AG20443 (cell line): ENCODE measurements at places on chromosomes 2 and 18.
A peak's percentile ranks its signal among the peaks of the same experiment; 100 is the strongest.

- no peak for DNase-seq
Observed at GRCh38 chr2:136530146-136530545, 235.2 kb upstream of the THSD7B start.

DNA sequence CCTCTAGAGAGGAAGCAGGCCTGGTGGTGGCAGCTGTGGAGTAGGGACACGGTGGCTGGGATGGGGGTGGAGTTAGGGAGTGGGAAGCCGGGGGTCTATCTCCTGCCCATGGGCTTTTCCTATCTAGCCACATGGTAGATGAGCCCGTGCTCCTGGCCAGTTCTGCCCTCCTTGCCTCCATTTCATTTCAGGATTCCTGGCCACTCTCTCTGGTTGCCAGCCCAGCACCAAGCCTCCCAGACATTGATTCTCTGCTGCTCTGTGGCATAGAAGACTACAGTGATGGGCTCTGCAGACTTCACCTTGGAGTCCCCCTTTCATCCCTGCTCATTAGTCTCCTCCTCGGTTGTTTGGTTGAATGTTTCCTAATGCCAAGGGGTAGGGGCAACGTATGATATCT lies 19.4 kb downstream of the SIX3 start:
- DNase-seq: no peak

DNA sequence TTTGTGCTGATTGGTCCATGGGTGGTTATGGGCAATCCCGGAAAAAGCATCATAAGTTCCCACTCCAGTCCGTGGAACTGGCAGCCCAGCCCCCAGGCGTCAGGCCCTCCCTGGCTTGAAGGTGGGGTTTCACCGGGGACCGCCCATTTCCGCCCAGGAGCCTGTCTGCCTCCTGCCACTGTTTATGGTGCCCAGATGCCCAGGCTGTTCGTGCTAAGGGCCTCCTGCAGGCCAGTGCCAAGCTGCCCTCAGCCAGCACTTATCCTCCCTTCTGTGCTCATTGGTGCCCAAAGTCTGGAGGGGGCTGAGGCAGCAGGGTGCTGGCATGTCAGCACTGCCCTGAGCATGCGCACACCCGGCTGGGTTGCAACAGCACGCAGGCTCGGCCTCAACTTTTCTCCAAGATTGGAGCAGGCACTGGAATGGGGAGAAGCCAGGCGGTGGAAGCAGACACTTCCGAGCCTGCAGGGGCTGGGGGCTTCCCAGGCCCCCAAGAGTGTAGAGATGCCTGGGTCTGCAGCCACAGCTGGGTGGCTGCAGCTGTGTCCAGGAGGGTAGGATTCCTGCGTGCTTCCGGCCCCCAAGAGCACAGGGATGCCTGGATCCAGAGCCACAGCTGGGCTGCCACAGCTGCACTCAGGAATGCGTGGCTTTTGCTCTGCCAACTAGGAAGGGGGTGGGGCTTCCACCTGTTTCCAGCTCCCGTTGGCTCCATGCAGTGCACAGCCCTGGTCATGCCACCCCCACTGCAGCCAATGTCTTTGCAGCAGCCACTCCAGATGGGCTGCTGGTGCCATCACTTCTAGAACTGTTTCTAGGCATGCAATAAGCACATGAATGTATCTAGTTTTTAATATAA lies 74.0 kb downstream of the AGPS start:
- peak; percentile 8 for DNase-seq

GRCh38 chr18:33372442-33372841 lies 68.1 kb downstream of the CCDC178 start:
- DNase-seq: no peak

GRCh38 chr2:232214053-232214452 lies 164.5 kb upstream of the ALPP start:
- DNase-seq: no peak

- no peak for DNase-seq
Observed at GRCh38 chr18:63890950-63891304, 3.4 kb downstream of the SERPINB2 start.

GRCh38 chr2:240353086-240353798 lies 82.2 kb upstream of the GPC1 start:
- DNase-seq: no peak

- DNase-seq: no peak
Observed at GRCh38 chr18:1227025-1227424, 322.4 kb downstream of the ADCYAP1 start.

- no peak for DNase-seq
Observed at GRCh38 chr18:24190590-24190989, 51.7 kb downstream of the CABYR start.

DNA sequence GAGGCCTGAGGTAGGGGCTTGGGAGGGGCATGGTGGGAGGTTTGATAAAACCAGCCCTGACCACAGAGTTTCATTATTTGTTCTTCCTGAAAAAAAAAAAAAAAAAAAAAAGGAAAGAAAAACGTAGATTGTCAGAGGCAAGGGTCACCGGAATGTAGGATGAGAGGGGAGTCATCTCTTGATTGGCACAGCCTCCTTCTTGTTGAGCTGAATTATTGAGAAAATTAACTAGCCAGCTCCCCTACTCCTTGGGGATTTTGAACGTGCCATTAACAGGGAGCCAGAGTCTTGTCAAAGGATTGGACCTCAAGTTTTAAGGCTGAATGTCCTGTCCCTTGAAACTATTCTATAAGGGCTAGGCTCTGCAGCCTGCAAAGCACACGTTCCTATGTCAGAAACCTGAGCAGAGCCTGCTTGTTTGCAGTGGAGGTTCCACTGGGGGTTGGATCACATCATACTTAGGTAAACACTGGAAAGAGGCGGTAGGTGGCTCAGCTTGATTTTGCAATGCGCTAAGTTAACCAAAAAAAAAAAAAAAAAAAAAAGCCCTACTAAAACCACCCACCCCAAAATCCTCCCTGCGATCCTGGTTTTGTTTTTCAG lies 2.3 kb downstream of the INHBB start:
- DNase-seq: no peak

DNA sequence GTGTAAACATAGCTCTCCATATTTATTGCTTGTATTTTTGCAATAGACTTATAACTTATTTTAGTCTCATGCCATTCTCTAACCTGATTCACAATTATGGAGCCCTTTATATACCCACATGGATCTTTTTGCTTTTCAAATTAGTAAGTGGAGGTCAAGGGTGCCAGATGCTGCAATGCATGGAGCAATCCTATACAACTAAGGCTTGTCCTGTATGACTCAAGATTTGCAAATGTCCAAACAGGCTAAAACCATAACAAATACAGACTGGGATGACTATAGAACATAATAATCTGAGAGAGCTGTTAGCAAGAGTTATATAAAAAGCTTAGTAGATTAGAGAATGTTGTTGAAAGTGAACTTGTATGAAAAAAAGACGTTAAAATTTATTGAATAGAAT lies 690.4 kb upstream of the NRXN1 start:
- DNase-seq: no peak

DNA sequence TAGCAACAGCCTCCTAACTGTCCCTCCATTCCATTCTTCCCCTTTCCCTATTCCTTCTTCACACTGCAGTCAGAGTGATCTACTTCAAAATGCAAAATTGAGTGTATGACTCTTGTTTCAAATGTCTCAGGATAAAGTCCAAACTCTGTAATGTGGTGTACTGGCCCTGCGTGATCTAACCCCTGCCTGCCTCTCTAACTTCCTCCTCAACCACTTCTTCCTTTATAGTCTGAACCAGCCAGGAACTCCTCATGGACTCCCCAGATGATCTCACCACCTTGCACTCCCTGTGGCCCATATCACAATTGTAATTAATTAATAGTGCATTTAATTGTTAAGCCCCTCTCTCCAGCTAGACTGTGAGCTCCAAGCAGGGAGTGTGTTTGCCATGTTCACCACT lies 3.1 kb upstream of the B3GNT2 start:
- no peak for DNase-seq

DNA sequence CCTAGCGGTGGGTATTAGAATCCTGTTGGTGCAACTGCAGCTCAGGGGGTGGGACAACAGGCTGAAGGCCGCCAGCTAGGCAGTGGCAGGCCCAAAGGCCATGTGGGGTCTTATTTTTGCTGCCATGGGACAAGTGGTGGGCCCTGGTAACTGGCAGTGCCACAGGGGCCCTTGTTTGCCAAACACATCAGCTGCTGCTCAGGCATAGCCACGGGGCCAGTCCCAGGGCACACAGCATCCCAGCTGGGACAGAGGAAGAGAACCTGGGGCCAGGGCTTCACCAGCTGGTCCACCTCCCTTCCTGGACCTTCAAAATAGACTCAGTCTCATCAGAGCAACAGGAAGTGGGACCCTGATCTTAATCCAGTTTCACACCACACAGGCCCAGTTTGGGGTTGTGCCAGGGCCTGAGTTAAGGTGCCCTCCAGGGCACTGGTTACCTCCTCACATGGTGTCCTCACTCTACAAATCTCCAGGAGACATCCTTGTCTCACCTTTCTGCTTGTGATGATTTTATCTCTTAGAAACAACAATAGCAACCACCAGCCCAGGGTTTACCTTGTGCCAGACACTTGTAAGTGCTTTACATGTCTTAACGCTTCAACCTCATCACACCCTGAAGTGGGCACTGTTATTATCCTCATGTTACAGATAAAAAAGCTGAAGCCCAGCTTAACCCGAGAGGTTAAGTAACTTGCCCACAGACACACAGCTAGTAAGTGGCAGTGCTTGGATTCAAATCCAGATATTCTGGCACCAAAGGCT lies 98.5 kb downstream of the GYPC start:
- no peak for DNase-seq

DNA sequence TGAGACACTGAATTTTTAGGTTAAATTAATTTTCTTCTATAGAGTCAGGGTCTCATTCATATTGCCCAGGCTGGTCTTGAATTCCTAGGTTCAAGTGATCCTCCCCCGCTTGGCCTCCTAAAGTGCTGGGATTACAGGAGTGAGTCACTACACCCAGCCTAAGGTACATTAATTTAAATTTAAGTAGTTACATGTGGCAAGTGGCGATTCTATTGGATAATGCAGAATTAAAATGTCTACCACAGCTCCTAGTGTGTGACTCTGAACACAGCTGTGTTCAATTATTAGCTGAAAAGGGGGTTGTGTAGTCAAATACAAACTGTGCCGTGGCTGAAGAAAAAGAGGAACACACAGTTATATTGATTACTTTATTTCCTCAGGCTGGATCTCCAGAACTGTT lies 2.2 kb upstream of the CAD start:
- no peak for DNase-seq

- no peak for DNase-seq
Observed at GRCh38 chr2:73987948-73988700, 3.4 kb downstream of the TET3 start.

DNA sequence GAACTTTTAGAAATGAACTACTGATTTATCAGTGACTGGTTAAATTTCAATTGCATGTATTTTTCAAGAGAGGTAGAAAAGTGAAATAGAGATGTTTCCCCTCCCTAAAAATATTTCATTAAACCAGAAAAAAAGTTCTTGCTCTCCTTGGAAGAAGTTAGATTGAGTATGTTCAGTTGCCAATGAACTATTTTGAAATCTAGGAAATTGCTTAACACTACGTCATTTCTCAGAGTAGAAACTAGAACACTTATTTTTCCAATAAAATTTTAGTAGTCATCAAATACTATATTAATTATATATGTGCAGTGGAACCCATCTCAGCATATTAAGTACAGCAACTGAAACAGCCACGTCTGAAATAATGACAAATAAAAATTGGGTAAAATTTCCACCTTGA lies 51.8 kb upstream of the STAT1 start:
- peak; percentile 20 for DNase-seq

DNA sequence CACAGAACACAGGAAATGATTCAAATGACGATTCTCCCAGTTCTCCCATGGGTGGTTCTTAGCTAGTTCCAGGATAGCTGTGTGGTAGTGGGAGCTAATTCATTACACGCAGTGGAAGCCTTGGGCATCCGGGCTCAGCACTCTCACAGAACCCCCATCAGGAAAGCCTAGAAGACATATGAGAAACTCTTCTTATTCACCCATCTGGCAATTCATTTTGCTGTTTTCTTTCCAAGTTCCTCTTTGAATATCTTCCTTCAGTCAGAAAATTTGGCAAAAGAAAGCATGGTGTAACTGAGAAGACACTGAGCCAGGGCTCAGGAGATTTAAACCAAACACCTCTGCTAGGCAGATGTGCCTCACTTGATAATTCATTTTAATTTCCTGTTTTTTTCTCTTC lies 85.2 kb upstream of the FN1 start:
- DNase-seq: no peak

- no peak for DNase-seq
Observed at GRCh38 chr2:27086724-27087593, at the start of gene KHK. TSS of gene KHK (plus strand) at chr2:27086772. CDS start at chr2:27087260, 488 bp downstream.

GRCh38 chr2:185202381-185202780 lies 536.2 kb upstream of the FSIP2 start:
- no peak for DNase-seq

- peak; percentile 59 for DNase-seq
Observed at GRCh38 chr2:72148003-72148836, 558 bp upstream of the CYP26B1 start.

DNA sequence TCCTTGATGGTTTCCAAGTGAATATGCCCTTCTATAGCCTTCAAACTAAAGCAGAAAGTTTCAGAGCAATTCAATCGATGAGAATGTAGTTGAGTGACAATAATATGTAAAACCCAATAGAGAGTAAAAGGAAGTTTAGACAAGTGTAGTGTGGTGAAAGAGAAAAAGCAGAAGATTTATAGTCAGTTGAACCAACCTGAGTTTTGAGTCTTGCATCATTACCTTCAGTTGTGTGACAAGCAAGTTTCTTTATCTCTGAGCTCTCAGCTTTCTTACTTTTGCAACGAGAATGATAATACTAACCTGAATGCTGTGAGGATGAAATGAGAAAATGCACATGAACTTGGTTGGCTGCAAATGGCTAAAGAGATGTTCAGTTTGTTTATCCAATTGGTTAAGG lies 40.6 kb upstream of the TMEM247 start:
- DNase-seq: no peak

GRCh38 chr18:11163665-11164064 lies 14.3 kb upstream of the PIEZO2 start:
- no peak for DNase-seq

DNA sequence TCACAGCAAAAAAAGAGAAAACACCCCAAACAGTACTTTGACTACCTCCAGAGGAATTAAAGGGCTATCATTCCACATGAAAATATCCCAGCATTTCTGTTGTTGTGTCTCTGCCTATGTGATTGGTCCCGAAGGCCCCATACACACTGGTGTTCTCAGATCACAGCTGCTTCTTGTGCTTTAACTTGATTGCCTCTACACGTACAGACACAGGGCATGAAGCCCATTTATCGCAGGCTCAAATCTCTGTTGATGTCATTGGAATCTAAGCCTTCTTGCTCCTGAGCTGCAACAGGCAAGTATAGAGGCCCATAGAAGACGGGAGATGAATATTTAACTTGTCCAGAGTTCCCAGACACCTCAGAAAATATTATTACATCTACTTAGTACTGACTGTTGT lies 405.2 kb downstream of the NCKAP5 start:
- no peak for DNase-seq
